ENCODE measurements at places on chromosomes 7 and 10.
A peak's percentile ranks its signal among the peaks of the same experiment; 100 is the strongest.

DNA sequence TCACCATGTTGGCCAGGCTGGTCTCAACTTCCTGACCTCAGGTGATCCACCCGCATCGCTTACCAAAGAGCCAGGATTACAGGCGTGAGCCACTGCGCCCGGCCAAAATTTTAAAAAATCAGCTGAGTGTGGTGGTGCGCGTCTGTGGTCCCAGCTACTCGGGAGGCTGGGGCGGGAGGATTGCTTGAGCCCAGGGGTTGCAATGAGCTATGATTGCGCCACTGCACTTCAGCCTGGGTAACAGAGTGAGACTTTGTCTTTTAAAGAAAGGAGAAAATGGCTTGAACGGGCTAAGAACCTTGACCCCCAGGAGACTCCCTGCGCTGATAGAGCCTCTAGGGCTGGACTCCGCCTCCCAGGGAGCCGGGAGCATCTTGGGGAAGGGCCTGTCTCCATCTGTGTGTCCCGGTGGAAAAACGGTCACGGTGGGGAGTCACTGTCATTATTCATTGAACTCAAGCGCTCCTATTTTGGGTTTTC lies 760 bp upstream of the KCTD7 start:
- peak; percentile 2 for DNase-seq

DNA sequence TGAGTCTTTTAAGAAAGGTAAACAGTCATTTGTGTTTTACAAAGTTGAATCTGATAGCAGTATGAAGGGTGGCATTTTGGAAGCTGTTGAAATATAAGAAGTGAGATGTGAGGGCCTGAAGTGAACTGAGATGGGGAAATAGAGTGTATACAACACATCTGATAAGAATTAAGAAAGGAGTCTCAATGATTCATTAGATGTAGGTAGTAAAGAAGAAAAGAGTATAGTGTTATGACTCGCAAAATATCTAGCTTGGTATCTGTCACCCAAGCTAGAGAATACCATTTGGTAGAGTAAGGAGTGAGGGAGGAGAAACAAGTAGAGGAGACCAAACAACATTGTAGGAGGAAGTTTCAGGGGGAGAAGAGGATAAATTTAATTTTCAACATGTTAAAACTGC lies 5.3 kb downstream of the PTPN12 start:
- no peak for DNase-seq

GRCh38 chr7:16271990-16272665 lies 149.2 kb downstream of the CRPPA start:
- DNase-seq, result no peak

DNA sequence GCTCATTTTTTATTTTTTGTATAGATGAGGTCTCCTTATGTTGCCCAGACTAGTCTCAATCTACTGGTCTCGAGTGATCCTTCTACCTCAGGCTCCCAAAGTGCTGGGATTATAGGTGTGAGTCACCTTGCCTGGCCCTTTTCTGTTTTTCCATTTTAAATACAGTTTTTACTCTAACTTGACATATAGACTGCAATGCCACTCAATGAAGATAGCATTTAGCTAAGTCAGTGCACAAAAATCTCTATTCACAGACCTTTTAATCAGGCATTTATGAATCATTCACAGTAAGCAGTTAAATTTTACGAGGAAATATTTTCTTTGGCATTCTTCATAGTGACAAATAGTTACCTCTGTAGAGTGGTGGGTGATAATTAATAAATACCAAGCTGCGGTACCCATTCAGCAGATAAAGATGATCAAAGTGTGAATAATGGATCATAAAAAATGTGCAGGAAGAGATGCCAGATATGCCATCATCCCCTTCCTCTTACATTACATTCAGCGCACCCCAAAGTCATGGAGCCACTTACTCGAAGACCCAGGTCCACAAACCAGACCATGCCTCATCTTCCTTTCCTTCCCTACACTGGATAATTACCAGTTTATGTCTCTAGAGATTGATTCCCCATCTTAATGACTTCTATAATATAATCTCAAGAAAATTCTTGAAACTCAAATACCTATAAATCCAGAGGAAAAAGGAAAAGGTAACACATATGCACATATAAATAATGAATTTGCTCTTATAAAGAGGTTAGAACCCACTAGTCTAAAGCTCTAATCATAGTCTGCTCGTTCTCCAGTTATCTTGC lies 56.0 kb downstream of the UBE2H start:
- no peak for DNase-seq

Data from stimulated activated CD8-positive, alpha-beta memory T cell treated with anti-CD3 and anti-CD28 coated beads, Interleukin-4, amount 100 ng/mL, for 1 hour (primary cell).